ENCODE measurements at places on chromosomes 12 and 14. TPM values are rescaled to one million over a fixed set of nuclear protein-coding genes. Genes with fewer than 3 reads are reported as not detected.
A peak's percentile ranks its signal among the peaks of the same experiment; 100 is the strongest.

DNA sequence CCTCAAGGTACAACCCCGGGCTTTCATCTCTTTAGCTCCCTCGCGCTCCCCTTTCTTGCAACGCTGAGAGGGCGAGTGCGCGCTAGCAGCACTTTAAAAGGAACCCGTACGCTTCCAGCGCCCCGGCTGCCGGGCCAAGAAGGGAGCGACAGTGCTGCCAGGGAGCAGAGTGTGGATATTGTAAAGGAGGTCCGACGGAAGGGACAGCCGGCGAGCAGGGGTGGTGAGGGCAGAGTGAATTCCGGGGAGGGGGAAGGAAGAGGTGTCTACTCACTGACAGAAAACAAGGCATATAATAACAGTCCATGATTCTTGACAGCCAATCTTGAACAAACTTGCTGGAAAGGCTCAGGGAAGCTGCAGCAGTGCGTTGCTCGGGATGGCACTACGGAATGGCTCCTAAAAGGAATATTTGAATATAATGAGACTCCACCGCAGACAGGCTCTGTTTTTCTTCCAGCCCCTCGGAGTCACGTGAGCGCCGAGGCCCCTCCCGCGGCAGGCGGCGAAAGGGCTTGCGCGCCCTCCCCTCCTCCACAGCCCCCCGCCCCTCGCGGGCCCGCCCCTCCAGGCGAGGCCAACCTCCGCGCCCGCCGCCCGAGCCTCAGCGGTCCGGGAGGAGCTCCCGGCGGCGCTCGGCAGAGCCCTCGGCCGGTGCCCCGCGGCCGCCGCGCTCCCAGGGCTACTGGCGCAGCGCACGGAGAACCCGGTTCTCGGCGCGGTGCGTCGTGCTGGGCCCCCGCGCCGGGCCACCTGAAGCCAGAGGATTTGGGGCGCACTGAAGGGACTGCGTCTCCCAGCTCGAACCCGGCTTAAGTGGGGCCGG, 3.4 kb downstream of the BMP4 start:
- DNase-seq = peak; percentile 79

DNA sequence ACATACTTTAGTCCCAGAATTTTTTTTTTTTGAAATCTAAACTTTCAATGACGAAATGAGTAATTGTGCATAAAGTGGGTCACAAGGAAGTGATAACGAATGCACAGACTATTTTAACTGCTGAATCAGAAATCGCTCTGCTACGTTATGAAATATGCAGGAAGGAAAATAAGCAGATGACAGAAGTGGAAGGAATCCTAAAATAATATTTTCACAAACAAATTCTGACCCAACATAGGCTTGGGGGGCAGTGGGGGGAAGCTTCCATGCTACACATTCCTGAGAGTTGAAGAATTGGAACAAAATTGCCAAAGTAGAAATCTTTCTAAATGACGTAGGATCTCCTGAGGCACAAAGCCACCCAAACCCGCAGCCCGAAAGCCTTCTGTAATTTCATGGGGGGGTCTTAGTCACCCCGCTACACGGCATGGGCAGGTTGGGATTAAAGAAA, 89.6 kb downstream of the ARF6 start:
- DNase-seq = no peak

DNA sequence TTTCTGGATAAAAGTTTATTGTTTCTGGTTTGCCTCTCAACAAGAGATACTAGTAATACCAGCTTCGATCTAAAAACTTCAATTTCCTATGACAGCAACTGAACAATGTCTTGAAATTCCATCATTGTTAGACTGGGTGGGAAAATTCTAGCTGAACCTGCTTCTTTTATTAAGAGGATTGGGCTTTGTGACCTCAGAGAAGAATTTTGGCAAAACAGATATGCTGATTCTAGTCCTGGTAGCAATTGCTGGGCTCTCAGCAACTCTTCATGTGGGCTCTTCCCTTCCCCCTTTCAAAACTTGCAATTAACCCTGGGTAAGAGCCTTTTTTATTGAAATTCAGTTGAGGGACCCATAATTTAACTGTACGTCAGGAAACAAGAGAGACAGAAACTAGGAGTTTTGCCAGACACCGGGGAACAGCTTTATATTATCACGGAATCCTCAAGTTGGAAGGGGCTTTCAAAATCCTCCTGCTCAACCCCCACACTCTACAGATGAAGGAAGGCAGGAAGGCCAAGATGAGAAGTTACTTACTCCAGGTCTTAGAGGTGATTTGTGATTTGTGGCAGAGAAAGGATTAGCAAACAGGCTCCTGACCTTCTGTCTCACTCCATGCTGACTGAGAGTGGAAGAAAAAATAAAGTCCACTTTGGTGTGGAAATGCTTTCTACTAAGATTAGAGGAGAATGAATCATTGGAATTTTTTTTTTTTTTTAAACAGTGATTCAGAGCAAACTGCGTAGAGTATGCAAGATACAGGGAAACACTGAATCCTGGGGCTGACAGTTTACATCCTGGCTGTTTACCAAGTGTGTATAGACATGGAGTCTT, 239.0 kb upstream of the ATP2B1 start:
- DNase-seq = peak; percentile 55

- DNase-seq = no peak
Measured at GRCh38 chr12:2739832-2740641, 54.7 kb upstream of the FKBP4 start.

- no peak for DNase-seq
Measured at GRCh38 chr14:72513965-72514659, 379.8 kb downstream of the DPF3 start.

GRCh38 chr12:4251216-4251891, 22.2 kb upstream of the CCND2 start:
- no peak for DNase-seq

- no peak for DNase-seq
Measured at GRCh38 chr14:23582906-23583760, 4.5 kb upstream of the JPH4 start.

GRCh38 chr12:106974511-106974910, 12.4 kb downstream of the MTERF2 start:
- no peak for DNase-seq

DUSP16 gene
- 42.9 TPM for total RNA-seq

DNA sequence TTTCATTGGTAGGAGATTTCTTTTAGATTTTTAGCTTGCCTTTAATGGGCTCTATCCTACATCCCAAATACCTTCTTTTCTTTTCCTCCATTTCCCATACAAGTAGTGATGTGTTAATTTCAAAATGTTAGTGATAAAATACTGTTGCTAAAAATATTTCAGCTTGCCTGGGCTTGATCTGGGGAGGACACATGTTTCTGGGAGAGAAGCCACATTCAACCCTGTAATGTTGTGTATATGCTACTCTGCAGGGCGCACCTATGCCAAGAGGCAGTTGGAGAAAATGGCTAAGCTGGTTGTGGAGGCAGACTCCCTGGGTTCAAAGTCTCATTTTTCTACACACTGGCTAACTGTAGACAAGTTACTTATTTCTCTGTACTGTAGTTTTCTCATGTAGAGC, 26.3 kb downstream of the FLRT2 start:
- DNase-seq = no peak

- no peak for DNase-seq
Measured at GRCh38 chr14:91223028-91223783, 21.3 kb downstream of the GPR68 start.

GRCh38 chr12:66190519-66191370, 1.7 kb downstream of the IRAK3 start:
- DNase-seq = no peak

SPATA7 gene
- total RNA-seq = 21.3 TPM

SIX4 gene
- 3.8 TPM for total RNA-seq

- no peak for DNase-seq
Measured at GRCh38 chr12:92389466-92389865, 243.8 kb upstream of the BTG1 start.

- no peak for DNase-seq
Measured at GRCh38 chr12:19435831-19436497, 3.3 kb upstream of the AEBP2 start.

ALDH2 gene
- 97.1 TPM for total RNA-seq

GRCh38 chr14:79293482-79294177, 917.7 kb downstream of the DIO2 start:
- DNase-seq = peak; percentile 22

DNA sequence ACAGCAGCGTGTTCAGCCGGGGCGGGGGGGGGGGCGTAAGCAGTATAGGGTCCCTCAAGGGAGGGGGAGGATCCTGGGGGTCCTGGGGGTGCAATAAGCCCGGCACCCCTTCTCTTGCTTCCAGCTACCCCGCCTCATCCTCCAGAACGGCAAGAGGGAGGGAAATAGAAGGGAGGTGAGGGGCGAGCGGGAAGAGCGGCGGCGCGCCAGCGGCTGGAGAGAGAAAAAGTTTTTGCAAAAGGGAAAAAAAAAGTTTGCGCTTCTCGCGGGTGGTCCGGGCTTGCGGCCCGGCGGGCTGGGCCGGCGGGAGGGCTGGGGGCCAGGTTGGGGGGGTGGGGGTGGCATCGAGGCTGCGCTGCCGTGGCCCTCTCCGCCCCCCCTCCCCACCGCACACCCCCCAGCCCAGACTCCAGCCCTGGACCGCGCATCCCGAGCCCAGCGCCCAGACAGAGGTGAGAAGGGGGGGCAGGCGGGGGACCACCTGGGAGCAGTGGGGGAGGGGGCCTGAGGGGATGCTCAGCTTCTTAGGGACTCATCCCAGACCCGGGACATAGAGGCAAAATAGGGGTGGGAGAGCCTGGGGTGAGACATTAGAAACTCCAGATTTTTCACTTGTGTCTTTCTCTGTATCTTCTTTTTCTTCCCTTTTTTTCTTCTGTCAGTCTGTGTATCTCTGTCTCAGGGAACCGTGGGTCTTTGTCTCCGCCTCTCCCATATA, at the start of gene GLI1:
Gene GLI1 (plus strand): TSS at position 36 of the 718 bp plus-strand sequence. CDS start 3,907 bp downstream, outside the sequence.
- no peak for DNase-seq

DNA sequence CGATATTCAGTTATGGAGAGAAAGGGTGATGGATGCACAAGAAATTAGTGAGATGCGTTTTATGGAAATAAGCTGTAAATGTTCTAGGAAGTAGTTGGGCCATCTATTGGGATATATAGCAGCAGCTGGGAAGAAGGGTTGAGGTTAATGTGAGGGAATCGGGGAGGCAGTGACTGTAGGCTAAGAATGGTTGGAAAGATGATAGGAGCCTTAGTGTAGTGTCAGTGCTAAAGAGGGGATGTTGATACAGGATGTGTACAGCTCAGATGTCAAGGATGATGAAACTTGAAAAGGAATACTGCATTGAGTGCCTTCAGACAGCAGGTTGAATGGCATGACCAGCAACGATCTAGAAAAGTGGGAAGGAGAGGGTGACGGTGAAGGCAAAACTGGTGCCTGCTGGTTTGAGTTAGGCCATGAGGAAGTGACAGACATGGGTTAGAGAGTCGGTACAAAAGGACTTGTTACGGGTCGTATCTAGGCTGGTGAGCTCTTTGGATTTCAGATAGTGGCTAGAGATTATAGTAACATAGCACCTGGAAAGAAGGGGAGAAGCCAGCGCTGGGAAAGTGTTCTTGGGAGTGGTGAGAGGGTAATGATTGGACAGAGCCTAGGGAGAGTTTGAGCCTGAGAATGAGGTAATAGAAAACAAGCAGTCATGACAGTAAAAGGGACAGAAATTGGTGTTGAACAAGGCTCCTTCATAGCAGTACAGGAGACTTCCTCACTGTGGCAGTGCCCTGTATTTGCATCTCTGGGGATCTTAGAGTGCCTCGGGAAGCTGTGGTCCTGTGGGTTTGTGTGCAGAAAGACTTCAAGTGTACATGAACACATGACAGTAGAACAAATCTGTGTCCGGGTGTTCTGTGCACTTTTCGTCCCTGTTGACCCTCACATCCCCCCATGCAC, 9.6 kb downstream of the MARS1 start:
- DNase-seq = no peak

DNA sequence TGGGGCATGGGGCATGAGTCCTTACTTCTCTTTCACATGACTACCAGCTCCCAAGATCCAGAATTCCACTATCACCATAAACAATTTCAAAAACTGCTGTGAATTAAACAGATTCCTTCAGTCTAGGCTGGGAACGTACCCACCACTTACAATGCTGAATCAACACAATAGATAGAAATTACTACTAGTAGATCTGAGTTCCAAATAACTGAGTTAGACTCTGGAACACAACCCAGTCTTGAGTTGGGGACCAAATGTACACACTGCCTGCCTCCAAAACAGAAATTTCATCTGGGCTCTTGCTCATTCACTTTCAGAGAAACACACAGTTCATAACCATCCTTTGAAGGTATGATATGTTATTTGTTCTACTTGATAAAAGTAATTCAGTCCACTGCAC, 8.9 kb downstream of the CORO1C start:
- no peak for DNase-seq

ASCL1 gene
- total RNA-seq = not detected

DNA sequence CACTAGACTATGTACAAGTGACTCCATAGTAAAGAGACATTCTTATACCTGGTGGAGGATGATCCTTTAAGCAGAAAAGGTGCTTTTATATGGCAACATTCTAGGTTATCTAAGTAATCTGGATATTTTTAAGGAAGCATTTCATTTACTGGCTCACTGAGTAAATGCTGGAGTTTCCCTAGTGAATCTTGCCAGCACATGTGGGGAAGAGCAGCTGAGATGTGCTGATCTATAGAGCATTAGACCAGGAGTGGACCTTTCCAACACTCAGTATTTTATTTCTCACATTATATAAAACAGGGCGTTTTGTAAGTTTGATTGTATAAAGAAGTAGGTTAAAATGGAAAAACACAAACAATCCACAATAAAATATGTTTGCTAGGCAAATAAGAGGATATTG, 478.5 kb downstream of the ATP23 start:
- DNase-seq = no peak

- DNase-seq = peak; percentile 25
Measured at GRCh38 chr14:104678901-104679705, 10.3 kb upstream of the INF2 start.

APAF1 gene
- 57.8 TPM for total RNA-seq

GRCh38 chr12:57618966-57619433, 7.8 kb downstream of the ARHGEF25 start:
- DNase-seq = no peak
